IPS DF 6.9 (cell line): ENCODE measurements at places on chromosomes 12 and 14.

- no peak for DNase-seq
These were observed 97.4 kb downstream of the PLCZ1 start for GRCh38 chr12:18640321-18640955.

GRCh38 chr12:53006810-53007309, 604 bp downstream of the EIF4B start:
- no peak for DNase-seq

- DNase-seq = no peak
These were observed 69.3 kb upstream of the VSX2 start for GRCh38 chr14:74169906-74170305.

DNA sequence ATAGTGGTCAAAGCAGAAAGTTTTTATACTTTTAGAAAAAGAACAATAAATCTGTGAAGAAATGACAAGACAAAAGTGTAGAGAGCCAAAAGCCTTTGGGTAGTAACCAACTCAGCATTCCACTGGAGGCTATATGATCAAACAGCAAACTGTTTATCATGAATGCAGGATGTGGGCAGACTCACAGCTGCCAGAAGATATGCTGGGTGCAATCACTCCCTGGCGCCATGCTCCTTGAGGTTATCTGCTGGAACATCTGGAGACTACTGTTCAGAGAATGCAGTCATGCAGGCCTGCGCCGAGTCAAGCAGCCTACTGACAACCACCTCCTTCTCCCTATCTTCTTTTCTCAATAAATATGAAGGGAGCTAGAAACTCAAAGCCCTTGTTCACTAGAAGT, 49.0 kb upstream of the SLC8A3 start:
- DNase-seq = no peak

GRCh38 chr12:122834921-122835749, at the start of gene HIP1R:
HIP1R (plus strand) TSS chr12:122835457; CDS start chr12:122835551, 94 bp downstream.
- no peak for DNase-seq
